Choroid plexus epithelial cell (primary cell): ENCODE measurements at places on chromosomes 16 and 17.

- no peak for DNase-seq
These were observed 313.0 kb downstream of the SEC14L1 start for GRCh38 chr17:77453613-77454241.

DNA sequence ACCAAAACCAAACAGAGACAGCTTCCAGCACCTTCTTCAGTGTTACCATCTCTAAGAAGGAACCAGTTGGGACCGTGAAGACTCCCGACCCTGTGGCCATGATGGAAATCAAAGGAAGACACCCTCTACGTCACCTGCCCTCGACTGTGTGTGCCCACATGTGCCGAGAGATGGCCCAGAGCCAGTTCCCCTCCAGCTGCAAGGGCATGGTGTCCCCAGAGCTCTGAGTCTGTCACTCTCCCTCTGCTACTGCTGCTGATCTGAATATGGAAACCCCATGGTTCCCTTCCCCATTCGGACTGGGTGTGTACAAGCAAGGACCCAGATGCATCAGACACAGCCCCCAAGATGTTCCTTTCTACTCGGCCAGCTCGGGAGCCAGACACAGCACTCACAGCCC, 76.4 kb downstream of the SOCS1 start:
- no peak for DNase-seq

GRCh38 chr17:63635290-63635689, 13.1 kb downstream of the MAP3K3 start:
- DNase-seq, result no peak

DNA sequence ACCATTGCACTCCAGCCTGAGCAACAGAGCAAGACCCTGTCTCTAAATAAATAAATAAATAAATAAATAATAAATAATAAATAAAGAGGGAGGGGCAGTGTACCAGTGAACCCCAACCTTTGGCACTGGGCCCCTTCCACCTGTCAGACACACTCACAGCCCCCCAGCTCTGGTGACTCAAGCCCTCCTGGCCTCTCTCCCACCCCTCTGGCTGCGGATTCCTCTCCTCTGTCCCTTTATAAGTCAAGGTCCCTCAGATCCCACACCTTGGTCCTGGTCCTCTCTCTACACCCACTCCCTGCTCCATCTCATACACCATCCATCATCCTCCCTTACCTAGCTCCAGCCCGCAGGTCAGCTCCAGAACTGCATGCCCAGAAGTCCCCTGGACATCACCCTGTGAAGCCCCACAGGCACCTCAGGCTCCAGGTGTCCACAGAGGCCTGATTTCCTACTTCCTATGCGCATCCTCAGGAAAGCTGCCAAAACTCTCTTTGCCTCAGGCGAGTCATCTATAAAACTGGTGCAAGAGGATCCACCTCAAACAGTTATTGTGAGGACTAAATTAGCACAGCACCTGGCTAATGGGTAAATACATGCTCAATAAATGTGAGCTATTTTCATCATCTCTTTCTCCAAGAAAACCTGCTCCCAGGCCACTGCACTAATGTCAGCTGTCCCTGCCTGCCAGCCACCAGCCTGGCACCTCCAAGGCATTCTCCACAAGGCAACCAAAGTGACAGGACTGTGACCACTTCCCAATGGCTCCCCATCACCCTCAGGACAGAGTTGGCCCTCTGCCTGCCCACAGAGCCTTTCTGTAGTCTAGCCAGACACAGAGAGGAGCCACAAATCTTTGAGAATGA, 46.8 kb downstream of the BEAN1 start:
- no peak for DNase-seq

- DNase-seq, result no peak
These were observed 10.0 kb upstream of the N4BP1 start for GRCh38 chr16:48619979-48620378.

- DNase-seq, result no peak
These were observed 14.1 kb downstream of the CD300LG start for GRCh38 chr17:43860927-43861622.
